ENCODE measurements at places on chromosomes 12 and 14. TPM values are rescaled to one million over a fixed set of nuclear protein-coding genes. Genes with fewer than 3 reads are reported as not detected.

GRCh38 chr12:120994589-120995337 is 16.4 kb downstream of the HNF1A start:
- H3K27me3 ChIP-seq = no peaks in the 10 kb centered on the region
- no peak overlapping the region for H3K27ac ChIP-seq
- H3K36me3 ChIP-seq = peaks cover 39% of the 10 kb centered on the region
- DNase-seq = no peak

GRCh38 chr14:76726551-76726970 is 34.7 kb upstream of the VASH1 start:
- H3K4me3 ChIP-seq = no peak overlapping the region
- peak overlapping the region; percentile 46 for H3K27ac ChIP-seq
- no peak for DNase-seq
- H3K27me3 ChIP-seq = no peaks in the 10 kb centered on the region

DNA sequence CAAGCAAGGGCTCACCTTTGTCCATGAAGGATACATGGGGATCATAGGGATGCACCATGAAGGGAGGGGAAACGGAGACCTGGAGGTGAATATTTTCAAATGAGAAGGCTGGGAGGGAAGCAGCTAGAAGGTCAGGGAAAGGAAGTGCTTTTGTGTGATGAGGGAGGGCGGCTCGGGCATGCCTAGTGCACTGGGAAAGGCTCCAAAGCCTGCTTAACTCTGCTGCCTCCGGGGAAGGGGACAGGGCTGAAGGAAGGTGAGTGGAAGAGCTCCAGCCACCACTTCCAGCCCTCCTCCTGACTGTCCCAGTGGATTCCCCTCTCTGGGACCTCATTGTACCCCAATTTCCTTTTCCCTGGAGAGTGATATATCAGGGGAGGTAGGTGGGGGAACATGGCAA is 149.4 kb upstream of the PRMT8 start:
- H3K36me3 ChIP-seq = no peaks in the 10 kb centered on the region
- no peak overlapping the region for H3K4me3 ChIP-seq
- H3K27ac ChIP-seq = no peak overlapping the region
- peaks cover 9% of the 10 kb centered on the region for H3K27me3 ChIP-seq

The C12orf50 gene
- not detected for total RNA-seq

The RBP5 gene
- not detected for total RNA-seq
